Naive thymus-derived CD8-positive, alpha-beta T cell (primary cell): ENCODE measurements at places on chromosomes 1 and 21.

- no peak for DNase-seq
These were observed 126.4 kb downstream of the TMEM53 start for GRCh38 chr1:44547837-44548236.

DNA sequence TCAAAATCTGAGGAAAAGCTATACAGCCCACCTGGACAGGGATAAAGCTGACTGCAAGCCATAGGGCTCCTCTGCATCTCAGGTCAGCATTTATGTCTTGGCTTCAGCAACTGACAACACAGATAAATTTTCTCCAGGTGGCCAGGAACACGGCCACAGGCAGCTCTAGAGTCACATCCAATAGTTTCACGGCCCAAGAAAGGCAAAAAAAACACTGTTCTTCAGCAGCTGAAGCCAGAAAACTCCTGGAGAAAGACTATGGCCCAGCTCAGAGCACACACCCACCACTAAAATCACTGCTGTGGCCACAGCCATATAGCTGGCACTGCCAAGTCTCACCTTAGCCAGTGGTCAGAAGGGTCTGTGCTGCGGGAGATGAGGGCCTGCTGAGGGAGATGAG, 77.8 kb downstream of the HSF2BP start:
- no peak for DNase-seq

DNA sequence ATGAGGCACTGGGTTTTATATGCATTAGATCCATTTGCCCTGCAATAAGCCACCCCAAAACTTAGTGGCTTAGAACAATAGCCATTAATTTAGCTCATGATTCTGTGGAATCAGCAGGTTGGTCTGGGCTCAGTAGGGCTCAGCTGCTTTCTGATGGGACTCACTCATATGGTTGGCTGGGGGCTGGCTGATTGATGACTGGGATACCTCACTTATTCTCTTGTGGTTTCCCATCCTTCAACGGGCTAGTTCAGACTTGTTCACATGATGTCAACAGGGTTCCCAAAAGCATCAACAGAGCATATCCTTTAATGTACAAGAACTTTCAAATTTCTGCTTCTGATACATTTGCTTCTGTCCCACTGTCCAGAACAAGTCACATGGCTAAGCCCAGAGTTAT, 43.2 kb downstream of the DNM3 start:
- DNase-seq, result no peak

DNA sequence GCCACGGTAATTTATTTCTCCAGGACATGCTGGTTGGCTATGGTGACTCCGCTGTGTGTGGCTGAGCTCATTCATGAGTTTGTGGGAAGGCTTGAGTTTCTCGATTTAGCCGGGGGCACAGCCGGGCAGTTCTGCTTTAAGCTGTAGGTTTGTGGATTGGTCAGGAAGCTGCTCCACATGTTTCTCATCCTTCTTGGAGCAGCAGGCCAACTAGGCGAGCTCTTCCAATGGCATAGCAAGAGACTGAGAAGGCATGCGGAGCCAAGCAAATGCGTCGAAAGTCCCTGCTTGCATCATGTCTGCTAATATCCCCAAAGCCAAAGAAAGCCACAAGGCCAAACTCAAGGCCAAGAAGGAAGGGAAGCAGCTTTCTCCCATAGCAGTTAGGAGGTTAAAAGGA, 71.6 kb upstream of the GREM2 start:
- DNase-seq, result no peak

GRCh38 chr1:77310924-77311323, 29.1 kb downstream of the AK5 start:
- DNase-seq, result no peak

- no peak for DNase-seq
These were observed 20.0 kb downstream of the CRYZ start for GRCh38 chr1:74712881-74713280.

DNA sequence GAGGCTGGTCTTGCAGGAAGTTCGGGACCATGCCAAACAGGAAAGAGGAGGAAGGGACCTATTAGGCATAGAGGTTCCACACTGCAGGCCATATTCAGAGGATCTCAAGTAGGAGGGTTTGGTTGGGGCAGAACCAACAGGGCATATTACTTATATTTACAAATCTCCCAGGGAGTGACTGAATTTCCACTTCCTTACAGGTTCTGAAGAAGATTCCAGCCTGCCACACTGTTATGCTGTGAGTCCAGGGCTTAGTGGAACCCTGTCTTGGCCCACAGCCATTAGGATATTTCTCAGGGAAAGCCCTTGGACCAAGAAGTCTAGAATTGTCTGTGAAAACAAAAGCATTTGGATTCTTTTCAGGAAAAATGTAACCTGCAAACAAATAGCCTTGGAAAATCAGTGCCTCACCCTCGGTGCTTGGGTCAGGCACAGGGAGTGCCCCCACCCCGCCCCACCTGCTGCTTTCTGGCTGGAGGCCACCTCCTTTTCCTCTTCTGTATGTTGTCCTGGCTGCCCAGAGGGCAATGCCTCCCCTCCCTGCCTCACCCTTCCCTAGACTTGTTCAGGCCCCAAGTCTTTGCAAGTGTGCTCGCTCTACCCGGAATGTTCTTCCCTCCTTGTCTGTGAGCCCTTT, 41.0 kb upstream of the JUN start:
- DNase-seq, result no peak

DNA sequence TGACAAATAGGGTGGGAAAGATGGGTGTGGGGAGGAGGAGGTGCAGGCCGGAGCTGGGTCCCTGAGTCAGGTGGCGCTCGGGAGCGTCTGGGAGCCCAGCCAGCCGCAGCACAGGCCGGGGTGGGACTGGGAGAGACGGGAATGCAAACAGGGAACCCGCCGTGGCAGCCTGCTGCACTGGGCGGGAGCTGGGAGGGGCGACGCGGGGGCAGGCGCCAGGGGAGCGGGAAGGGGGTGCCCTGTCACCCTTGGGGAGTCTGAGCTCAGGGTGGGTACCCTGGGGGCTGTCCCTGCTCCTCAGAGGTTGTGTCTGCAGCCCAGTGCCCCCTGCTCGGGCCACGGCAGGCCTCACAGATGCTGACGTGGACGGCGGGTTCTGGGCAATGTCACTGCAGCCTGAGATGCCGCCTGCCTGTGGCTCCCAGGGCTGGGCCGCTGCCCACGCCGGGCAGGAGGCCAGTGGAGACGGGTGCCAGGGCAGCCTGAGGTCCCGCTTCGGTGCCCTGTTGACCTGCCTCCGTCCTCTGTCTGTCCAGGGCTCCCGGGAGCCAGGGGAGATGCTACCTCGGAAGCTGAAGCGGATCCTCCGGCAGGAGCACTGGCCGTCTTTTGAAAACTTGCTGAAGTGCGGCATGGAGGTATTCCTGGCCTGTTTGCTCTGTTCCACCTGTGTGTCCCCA, 16.6 kb upstream of the LRRC3 start:
- no peak for DNase-seq

DNA sequence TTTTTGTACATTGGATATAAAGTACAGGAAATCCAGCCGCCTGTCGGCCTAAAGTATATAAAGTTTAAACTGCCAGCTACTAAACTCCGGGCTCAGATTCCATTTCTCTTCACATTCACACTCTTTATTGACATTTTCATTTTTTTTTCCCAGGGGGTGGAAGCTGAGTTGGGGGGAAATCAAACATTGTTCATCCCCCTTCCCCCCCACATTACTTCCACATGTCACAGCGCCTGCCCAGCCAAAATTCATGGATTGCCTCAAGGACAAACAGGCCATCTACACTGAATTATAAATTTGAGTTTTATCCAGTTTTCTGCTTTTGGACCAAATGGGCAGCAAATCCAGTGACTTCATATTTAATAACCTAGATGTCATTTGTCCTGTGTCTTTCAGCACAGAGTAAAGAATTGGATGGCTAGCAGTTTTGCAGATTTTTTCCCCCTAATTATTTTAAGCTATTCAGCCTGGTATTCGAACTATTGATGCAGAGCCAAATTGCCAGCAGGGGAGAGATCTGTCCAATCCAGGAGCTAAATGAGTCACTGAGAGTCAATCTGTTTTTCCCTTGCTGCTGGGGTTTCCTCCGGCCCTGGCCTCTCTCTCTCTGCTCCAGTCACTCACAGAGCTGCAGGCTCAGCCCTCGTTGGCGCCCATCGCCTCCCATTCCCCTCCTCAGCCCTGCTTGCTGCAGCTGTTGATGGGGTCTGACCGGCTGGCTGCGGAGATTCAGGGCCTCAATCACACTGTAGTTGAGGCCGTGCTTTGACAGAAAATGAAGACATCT, 98.0 kb downstream of the LMO4 start:
- no peak for DNase-seq

- DNase-seq, result no peak
These were observed 18.8 kb upstream of the IFNAR1 start for GRCh38 chr21:33305938-33306337.

GRCh38 chr1:31577515-31578192, 1.3 kb downstream of the TINAGL1 start:
- DNase-seq, result no peak

DNA sequence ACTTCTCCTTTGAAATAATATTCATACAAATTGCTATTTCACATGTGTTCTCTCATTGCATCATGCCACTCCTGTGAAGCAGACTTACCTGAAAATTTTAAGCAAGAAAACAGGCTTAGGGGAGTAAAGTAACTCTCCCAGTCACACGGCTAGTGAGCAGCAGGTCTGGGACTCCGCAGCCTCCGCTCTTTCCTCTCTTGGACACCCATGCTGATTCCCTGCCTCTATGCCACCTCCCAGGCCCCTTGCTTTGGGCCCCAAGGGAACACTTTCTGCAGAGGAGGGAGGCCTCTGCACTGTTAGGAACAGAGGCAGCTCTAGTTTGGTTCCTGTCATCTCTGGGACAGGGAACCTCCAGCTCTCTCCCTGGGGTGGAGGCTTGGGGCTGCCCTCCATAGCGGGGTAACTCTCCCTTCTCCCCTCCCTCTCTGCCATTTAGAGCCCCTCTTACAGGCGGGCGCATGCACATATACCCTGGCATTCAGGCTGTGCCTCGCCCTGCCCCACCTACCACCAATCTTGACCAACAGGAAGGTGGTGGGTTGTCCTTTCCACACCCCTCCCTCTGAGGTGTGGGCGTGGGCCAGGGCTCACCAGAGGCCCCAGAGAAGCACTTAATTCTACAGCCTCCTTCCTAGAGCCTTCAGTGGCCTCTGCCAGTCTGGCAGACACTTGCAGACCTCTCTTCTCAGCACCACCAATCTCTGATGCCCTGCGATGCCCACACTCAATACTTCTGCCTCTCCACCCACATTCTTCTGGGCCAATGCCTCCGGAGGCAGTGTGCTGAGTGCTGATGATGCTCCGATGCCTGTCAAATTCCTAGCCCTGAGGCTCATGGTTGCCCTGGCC, at the start of gene RXFP4:
Gene RXFP4 (plus strand): TSS at position 646 of the 852 bp plus-strand sequence. CDS start 72 bp downstream, at position 718.
- no peak for DNase-seq

DNA sequence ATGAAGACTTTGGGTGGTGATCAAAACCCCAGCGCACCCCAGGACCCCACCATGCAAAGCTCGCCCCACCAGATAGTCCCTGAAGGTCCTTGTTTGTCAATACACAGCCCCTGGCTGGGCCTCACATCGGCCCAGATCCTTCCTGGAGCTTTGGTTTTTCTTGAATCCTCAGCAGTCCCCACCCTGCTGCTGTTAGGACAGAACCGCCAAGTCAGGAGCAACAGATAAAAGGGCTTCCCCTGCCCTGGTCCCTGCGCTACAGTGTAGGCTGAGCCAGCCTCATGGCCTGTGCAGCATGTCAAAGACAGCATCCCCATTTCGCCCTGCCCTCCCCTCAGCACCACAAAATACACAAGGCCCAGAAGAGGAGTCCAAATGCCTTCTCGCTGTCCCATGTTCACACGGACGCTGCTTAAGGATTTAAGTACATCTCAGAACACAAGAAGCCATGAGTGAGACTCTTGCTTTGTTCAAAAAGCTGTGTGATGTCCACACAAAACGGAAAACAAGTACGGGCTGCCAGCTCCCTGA, 65.7 kb downstream of the PSMG1 start:
- no peak for DNase-seq

DNA sequence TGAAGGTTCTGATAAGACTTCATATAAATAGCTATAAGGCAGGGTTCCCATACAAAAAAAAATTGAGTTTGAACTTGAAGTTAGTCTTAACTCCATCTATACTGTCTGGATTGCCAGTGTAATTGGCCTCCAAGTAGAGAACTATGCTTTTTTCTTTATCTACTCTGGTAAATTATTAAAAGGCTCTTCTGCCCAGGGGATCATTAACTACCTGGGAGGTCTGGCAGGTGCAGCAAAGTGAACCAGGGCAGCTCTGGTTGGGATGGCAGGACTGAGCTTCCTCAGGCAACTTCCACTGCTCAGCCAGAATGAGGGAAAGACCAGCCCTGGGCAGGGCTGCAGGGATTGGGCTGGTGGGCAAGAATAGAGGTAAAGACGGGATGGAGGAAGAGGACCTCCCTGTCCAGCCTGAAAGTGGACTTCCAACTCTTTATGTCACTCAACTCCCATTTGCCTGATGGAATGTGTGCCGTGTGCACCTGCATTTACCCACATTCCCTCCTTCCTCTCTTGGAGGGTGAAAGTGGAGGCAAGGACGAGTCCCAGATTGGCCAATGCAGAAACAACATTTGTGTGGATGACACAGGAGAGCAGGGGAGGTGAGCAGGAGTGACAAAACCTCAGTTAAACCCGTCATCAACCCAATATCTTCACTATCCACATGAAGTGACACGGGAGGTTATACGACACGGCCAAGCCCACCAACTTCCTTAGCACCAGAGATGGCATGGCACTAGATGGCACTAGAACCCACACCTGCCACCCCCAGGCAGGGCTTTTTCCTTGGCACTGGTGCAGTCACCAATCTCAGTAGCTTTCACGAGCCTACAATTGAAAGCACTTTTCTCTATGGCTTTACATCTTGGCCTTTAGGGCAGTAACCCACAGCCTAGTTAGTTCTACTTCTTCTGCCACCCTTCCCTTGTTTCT, 25.2 kb downstream of the CCN1 start:
- no peak for DNase-seq

GRCh38 chr1:241627453-241628259, 12.5 kb downstream of the CHML start:
- no peak for DNase-seq

GRCh38 chr21:42307106-42307505, 8.1 kb downstream of the TFF3 start:
- DNase-seq, result no peak
